ENCODE measurements at places on chromosomes 5 and 9.

GRCh38 chr5:71778678-71779276 is 59.7 kb downstream of the CARTPT start:
- DNase-seq, result no peak

DNA sequence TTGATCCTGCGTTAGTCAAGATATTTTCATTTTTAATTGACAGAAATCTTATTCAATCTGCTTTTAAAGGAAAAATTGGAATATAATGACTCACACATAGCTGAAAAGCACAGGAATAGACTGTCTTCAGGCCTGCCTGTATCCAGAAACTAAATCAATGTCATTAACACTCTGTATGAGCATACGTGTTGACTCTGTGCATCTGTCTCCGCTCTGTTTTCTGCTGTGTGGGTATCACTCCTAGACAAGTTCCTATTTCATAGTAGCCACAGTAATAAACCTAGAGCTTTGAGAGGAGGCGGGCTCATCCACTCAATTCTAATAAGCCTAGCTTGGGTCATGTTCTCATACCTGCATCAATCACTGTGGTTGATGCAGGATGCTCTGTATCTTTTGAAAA is 267.6 kb downstream of the KCTD16 start:
- DNase-seq, result no peak

DNA sequence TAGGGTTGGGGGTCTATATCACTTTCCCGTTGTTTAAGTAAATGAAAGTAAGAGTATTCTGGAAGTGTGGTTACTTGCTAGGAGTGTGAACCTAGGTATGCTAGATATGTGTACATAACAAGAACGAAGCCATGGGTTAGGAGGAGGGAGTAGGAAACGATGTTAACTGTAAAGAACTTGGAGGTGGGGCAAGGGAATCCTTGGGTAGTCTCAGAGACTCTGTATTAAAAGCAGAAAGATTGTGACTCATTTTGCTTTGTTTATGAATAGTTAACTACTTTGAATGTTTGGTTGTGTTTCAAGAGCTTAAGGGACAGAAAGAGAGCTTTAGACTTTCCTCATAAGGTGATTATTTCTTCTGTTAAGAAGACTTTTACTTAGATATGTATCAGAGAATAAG is 59.9 kb downstream of the TMEM252 start:
- DNase-seq, result no peak

DNA sequence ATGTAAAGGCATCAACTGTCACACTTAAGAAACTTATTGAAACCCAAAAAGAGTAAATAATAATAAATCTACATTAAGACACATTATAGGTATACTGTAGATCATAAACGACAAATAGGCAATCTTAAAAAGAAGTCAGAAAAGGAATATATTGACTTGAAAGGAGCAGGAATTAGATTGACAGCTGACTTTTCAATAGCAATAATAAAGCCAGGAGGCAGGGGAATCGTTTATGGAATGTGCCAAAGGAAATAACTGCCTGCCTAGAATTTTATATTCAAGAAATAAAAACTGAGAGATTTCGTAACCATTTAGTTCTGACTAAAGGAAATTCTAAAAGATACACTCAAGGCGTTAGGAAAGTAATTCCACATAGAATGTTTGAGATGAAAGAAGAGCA is 21.7 kb upstream of the ACSL6 start:
- DNase-seq, result no peak

- DNase-seq, result no peak
Observed at GRCh38 chr9:123338710-123339665, 17.0 kb upstream of the CRB2 start.

DNA sequence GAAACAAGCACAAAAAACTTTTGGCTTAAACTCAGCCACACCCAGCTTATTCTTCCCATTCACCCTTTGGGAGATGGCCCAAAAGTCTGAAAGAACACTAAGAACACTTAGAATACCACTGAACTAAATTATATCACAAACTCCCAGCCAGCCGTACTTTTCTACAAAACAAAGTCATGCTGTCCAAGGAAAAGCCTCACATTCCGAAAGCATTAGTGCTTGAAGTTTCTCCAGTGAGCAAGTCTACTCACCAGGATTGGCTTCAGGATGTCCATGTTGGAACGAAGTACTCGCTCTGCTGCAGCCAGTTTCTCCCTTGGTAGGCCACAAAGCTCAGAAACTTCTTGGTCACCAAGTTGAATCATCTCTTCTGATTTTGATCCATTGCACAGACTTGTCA is 69.7 kb downstream of the ABCA1 start:
- DNase-seq, result no peak
